Foreskin keratinocyte (primary cell): ENCODE measurements at places on chromosomes 16 and 17.

DNA sequence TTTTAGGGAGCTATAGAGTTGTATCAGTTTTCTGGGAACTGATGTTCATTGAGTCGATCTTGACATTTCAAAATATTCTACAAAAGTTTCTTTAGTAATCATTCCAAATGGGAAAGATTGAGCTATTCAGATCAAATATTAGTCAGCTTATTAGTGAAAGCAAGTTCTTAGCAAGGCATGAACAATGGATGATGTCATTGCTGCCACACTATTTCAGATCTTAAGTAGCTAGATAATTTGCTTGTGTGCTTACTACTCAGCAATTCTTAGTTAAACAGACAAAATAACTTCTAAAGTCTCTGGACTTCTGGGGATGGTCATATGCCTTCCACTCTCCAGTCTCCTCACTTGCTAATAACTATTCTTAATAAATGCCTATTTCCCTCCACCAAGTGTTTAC is 69.0 kb upstream of the CDH8 start:
- DNase-seq, result no peak

DNA sequence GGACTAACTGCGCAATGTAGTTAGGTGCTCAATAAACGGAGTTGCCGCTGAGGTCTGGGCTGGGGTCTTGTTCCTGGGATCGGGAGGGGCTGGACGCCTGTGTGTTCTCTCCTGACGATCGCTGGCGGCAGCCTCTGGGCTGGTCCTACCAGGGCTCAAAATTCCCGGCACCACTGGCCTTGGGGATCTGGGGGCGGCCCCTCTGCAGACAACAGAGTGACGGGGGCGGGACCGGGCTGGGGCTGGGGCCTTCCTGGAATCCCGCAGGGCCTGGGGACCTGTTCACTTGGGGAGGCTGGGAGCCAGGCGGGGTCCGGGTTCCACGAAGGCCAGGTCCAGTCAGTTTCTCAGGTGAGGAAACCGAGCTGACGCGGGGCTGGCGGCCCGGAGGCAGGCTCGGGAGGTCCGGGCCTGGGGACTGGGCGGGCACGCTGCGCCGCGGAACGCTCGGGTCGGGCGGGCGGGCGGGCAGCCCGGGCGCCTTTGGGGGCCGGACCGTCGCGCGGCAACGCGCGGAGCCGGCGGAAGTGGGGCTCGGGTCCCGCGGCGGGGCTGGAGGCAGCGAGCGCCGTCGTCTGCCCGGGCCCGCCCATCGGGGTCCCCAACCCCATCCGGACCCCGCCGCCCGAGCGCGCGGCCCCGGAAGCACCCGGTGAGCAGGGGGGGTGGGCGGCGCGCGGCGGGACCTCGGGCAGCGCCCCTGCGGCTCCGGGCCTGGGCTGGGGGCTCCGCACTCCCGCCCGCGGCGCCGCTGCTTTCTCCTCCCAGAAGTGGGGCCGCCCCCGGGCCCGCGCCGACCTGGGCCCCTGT is at the start of gene PIGQ:
Gene PIGQ, plus strand, starts transcription at position 524 of the 810 bp plus-strand sequence. CDS start 4,107 bp downstream, outside the sequence.
- DNase-seq, result no peak

GRCh38 chr16:82011199-82011641 is at the start of gene SDR42E1:
SDR42E1 (minus strand) TSS chr16:82011470; CDS start chr16:82000858, 10,612 bp downstream.
- peak; percentile 60 for DNase-seq

DNA sequence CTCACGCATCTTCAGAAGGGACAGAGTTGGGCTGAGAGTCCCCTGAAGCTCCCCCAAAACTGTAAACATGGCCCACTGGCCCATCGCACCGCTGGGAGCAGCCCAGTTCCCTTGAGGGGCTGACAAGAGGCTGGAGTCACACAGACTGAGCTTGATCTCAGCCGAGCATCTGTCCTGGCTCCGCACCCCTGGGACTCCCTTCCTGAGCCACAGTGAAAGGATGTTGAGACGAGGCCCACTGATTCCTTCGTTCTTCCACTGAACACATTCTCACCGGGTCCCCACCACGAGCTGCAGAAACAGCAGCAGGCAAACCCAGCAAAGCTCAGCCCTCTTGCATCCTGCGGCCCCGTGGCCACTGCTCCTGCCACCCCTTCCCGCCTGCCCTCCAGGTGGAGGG is 145.9 kb upstream of the CIBAR2 start:
- DNase-seq, result no peak

DNA sequence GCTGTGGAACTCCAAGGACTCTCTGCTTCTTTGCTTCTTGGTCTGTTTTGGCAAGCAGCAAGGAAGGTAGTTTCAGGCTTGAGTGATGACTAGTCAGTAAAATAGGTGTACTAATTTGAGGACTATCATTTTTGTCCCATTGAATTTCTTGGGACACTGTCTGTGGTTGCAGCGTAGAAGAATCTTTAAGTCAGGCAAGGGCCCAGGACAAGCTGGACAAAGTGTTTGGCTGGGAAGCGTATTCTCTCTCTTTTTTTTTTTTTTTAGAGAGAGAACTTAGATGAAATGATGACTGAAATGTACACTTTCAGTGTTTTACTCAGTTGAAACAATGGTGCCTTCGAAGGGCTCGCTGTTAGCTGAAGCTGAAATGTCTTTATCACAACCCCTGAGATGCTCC is 105.0 kb downstream of the BANP start:
- DNase-seq, result no peak

GRCh38 chr17:83144421-83145357 is 65.3 kb downstream of the METRNL start:
- DNase-seq, result no peak

- no peak for DNase-seq
Observed at GRCh38 chr16:82843606-82844271, 217.0 kb downstream of the CDH13 start.

- DNase-seq, result no peak
Observed at GRCh38 chr17:37039269-37039668, 90.5 kb downstream of the AATF start.

- DNase-seq, result no peak
Observed at GRCh38 chr16:87336434-87337240, 19.4 kb upstream of the C16orf95 start.

GRCh38 chr16:53465606-53466280 is 31.5 kb downstream of the RBL2 start:
- DNase-seq, result peak; percentile 11

GRCh38 chr16:75527825-75528299 is 8.0 kb downstream of the CHST5 start:
- no peak for DNase-seq

DNA sequence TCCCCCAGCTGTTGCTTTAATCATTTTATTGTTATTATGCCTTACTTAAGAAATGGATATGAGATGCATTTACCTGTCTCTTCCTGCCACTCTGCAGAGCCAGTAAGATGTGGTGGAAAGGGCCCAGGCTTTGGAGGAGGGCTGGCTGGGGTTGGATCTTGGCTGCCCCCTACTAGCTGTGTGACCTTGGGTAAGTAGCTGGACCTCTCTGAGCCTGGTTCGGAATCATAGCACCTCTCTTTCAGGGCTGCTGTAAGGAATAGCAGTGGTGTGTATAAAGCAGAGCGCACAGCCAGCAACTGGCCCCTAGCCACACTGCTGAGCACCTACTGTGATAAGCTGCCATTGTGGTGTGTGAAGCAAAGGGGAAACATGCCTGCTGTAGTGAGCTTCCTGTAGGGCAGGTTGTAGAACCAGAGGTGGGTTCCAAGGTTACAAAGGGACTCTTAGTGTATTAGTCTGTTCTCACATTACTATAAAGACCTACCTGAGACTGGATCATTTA is 23.9 kb downstream of the MAPT start:
- DNase-seq, result no peak

GRCh38 chr17:58684003-58684402 is 7.8 kb downstream of the TEX14 start:
- DNase-seq, result no peak

DNA sequence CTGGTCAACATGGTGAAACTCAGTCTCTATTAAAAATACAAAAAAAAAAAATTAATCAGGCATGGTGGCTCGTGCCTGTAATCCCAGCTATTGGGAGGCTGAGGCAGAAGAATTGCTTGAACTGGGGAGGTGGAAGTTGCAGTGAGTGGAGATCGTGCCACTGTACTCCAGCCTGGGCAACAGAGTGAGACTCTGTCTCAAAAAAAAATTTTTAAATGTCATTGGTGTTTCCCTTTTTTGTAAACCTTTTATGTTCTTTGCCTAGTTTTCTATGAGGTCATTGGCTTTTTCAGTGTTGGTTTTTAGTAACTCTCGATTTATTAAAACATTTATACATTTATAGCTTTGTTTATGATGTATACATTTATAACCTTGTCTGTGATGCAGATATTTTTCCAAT is 18.2 kb downstream of the NLRC5 start:
- no peak for DNase-seq

DNA sequence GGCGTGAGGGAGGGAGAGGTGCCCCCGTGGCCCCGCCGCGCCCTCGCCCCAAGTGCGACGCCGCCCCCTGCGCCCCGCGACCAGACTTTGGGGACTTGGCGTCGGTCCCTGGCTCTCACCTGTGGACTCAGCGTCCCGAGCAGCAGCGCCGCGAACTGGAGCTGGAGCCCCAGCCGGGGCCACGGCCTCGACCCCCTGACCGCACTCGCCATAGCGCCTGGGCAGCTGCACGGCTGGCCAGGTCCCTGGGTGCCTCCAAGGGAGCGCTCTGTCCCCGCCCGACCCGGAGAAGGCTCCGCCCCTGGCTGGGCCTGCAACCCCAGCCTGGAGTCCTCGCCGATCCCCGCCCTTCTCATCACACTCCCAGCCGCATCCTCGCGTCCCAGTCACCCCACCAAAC is at the start of gene ERN2:
Gene ERN2, minus strand, starts transcription at position 247 of the 400 bp plus-strand sequence. Its CDS starts 35 bp downstream, at position 212.
- no peak for DNase-seq

GRCh38 chr17:16432017-16432416 is 16.6 kb downstream of the TRPV2 start:
- no peak for DNase-seq

- DNase-seq, result no peak
Observed at GRCh38 chr16:50069060-50069459, 3.3 kb downstream of the HEATR3 start.

DNA sequence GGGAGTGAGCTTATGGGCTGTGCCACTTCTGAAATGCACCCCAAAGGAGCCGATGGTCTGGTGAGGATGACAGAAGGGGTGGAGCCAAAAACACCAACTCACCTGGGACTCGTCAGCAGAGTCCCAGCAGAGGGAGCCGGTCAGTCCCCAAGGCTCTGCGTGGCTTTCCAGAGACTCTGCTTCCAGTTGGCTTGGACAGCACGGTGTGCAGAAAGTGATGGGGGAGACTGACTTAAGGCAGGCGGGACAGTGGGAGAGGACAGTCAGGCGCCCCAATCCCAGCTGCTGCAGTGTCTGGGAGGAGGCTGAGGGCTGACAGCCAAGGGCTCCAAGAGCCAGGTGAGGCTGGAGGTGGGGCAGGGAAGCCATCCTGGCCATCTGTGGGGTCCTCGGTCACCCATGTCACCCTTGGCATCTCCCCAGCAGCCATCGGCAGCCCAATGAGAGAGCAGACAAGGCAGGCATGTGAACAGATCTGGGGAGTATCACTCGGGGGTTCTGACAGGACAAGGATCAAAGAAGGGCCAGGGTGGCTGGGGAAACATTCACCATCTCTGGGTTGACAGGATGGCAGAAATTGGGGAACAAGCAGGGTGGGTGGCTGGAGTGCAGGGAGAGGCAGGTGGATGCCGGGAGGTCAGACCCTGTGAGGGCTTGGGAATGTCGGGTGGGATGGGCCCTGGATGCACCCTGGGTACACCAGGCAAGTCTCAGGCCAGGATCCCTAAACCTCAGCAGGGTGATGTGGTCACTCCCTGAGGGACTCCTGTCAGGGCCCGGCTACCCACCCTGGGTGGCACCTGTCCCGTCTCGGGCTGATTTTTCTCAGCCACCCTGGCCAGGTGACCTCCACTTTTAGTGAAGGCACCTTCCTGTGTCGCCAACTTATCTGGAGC is 8.9 kb upstream of the KRTAP17-1 start:
- DNase-seq, result peak; percentile 42

DNA sequence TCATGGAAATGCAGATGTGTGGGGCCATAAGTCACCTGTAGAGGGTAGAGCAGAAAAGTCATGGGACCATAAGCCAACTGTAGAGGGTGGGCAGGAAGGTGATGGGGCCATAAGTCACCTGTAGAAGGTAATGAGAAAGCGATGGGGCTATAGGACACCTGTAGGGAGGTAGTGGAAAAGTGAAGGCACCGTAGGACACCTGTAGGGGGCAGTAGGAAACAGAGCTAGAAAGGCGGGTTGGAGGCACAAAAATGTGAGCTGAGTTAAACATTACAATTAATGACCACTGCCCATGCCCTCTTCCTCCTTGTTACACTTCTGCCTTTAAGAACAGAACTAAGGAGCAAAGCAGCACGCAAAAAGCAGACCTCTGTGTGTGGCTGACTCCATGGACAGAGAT is 150.1 kb downstream of the SHISA6 start:
- DNase-seq, result no peak

DNA sequence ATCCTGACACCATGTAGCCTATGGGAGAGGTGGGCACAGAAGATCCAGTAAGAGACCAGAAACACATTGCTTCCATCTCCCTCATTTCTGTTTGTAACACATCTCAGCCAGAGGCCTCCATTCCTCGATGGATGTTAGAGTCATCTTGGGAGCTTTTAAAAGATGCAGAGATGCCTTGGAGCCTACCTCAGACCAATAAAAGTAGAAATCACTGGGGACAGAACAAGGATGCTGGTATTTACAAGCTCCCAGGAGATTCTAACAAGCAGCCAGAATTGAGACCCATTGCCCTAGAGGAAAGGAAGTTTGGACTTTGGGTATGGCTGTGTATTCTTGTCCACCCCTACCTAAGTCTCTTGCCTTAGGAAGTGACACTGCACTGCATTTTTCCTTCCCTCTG is 40.8 kb downstream of the HS3ST3A1 start:
- DNase-seq, result no peak

DNA sequence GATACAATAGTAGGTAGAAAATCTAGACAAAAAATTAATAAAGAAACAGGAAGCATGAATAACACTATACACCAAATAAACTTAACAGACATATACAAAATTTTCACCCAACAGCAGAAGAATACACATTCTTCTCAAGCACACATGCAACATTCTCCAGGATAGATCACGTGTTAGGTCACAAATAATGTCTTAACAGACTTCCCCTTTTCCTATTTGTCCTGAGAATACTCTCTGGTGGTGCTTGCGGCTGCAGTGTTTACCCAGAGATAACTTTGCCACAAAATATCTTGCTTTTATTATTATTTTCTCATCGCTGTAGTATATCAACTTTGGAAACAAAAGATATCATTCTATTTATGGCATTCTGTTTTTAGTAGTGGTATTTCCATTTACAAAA is 40.6 kb upstream of the ZNF267 start:
- DNase-seq, result no peak

GRCh38 chr16:73025856-73026210 is 22.1 kb downstream of the ZFHX3 start:
- DNase-seq, result no peak

DNA sequence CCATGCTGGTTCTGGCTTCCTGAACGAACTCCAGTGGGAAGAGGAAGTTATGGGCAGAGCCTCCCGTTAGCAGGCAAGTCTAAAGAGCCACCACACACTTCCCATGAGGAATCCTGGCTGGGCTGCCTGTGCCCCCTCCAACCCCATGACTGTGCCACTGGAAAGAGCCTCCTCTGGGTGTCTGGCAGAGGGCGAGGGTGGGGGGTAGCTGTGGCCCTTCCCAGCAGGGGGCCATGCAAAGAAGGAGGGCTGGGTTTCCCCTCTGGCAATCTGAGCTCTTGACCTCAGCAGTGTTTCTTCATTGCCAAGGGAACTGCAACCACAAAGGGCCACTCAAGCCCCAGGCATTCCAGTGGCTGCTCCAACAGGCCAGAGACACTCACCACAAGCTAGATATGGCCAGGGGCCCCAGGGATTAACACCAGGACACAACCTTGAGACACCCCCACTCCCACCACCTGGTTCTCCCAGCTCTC is 1.7 kb upstream of the RRAD start:
- peak; percentile 43 for DNase-seq
